ENCODE measurements at places on chromosomes 11 and 22.

DNA sequence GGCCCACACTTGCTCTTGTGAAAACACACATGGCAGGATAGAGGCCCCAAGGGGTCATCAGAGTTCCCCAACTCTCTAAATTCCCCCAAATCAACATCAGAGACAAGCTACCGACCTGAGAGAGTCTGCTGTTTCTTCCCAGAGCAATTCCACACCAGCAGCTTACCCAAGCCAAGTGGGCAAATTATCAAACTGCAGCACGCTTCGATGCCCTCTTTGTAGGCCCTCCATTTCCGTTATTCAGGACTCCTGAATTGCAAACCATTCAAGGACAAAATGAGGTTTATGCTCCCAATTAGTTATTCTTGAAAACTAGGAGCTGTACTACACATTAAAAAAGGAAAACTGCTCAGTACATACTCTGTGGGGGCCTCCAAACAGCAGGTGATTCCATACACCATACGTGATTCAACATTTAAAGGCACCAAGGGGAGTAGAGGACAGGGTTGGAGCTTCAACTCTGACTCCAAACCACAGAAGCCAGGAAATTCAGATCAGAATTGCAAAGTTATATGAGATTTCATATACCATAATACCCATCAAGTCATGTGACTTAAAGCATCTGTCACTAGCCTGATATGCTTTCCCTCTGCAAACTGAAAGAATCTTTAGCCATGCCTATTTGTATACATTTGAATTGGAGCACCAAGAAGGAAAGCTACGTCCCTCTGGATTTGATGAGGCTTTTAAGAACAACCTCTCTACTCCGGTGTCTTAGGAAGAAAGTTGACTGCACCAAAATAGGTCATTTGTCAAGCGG lies 234.8 kb downstream of the CADM1 start:
- peak; percentile 64 for DNase-seq

DNA sequence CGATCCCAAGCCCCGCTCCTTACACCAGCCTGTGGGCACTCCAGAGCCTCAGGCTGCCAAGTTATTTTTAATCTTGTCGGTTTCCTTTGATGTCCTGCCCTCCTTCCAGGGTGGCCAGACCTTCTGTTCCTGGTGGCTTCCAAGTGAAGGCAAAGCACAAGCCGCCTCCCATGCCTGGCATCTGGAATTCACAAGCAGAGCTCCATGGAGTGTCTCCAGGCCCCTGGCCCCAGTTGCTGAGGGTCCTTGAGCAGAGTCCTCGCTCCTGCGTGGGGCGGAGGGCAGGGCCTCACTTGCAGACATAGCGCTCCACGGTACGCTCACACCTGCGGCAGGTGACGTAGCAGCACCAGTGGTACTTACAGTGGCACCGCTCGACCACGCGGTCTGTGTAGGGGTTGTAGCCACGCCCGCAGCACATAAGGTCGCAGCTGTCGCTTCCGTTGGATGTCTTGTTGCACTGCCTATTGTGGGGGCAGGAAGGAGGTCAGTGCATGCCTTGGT lies 19.5 kb downstream of the WNT11 start:
- DNase-seq, result no peak

DNA sequence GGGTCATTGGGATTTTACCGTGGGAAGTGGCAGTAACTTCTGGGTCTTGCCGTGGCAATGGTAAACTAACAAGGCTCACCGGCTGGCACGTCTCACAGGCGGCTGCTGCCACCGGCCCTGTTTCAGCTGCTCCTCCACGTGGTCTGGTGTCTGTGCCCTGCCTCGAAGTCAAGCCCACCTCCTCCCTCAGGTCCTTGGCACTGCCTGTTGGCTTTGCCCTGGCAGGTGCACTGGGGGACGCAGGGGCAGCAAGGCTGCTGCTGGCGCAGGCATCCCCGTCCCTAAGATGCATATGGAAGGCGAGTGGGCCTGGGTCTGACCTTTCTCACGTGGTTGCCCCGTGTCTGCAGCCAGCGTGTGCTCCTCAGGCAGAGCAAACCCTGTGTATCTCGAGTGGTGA lies 783.6 kb downstream of the BRD1 start:
- DNase-seq, result no peak

DNA sequence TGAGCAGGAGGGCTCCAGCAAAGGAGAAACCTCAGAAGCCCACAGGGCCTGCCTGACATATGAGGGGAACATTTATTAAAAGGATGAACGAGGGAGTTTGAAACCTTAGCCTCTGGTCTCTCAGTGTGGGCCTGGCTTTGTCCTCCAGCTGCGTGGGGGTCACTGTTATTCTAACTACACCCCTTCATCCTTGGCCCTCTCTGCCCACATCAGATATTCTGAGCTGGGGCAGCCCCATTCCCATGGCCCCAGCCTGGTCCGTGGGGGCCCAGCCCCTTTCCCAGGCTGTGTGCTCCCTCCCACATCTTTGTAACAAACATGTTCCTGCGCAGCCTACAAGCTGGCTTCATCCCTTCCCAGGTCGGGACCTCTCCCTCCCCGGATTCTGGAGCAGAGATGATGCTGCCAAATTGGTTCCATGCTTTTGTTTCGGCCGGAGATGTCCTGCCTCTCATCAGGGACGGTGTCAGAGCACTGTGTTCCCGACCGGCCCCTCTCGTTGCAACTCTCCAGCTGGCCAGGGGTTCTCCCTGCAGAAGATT lies 4.0 kb downstream of the FXYD6 start:
- DNase-seq, result no peak

GRCh38 chr22:37396488-37397084 lies 30.7 kb downstream of the ELFN2 start:
- DNase-seq, result no peak

- DNase-seq, result no peak
Measured at GRCh38 chr11:65438257-65439151, 15.9 kb downstream of the NEAT1 start.

GRCh38 chr11:112156956-112157766 lies 6.7 kb downstream of the IL18 start:
- no peak for DNase-seq

DNA sequence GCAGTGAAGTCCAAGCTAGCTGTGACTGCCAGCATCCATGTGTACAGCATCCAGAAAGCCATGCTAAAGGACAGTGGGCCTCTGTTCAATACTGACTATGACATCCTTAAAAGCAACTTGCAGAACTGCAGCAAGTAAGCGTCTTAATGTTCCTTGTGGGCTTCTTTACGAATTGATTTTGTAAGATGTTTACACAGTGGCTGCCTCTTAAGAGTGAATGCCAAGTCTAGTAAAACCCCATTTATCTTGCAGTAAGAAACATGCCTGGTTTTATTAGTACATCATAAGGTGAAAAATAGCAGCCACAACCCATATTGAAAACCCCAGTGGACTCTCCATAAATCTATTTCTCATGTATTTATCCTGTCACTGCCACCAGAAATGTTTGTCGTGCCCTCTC lies 20.5 kb downstream of the POLD3 start:
- no peak for DNase-seq

DNA sequence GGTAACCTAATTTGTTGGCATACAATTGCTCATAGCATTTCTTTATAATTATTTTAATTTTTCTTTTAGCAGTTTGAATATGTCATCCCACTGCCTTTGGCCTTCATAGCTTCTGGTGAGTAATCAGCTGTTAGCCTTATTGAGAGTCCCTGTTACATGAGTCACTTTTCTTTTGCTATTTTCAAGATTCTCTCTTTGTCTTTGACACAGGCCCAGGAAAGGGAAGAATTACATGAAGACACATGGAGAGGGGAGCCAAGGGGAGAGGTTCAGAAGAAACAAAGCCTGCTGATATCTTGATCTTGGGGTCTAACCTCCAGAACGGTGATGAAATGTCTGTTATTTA lies 418.2 kb downstream of the METTL15 start:
- no peak for DNase-seq

- DNase-seq, result no peak
Measured at GRCh38 chr11:116860303-116860702, 22.9 kb upstream of the APOA1 start.

GRCh38 chr22:41638124-41638523 lies 17.0 kb downstream of the XRCC6 start:
- no peak for DNase-seq

GRCh38 chr22:43330178-43331068 lies 12.7 kb downstream of the SCUBE1 start:
- DNase-seq, result no peak

GRCh38 chr11:1557904-1558774 lies 13.9 kb downstream of the DUSP8 start:
- DNase-seq, result no peak

DNA sequence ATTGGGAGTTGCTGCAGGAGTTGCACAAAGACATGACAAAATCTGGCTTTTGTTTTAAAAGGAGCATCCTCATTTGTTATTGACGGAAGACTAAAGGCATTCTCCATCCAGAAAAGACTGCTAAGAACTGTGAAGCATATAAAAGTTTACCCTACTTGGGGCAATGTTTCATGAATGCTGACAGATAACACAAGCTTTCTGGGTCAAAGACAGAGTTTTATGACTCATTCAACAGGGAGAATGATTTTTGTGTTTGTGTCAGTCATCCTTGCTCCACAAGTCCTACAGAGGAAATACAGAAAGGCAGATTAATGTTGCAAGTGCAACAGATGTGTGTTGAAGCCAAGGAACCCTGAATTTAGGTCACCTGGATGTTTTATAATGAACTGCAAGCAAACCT lies 2.5 kb downstream of the GLYATL1 start:
- no peak for DNase-seq

GRCh38 chr11:104522123-104522522 lies 358.2 kb upstream of the PDGFD start:
- DNase-seq, result no peak

- no peak for DNase-seq
Measured at GRCh38 chr11:520428-521176, 13.6 kb upstream of the RNH1 start.

DNA sequence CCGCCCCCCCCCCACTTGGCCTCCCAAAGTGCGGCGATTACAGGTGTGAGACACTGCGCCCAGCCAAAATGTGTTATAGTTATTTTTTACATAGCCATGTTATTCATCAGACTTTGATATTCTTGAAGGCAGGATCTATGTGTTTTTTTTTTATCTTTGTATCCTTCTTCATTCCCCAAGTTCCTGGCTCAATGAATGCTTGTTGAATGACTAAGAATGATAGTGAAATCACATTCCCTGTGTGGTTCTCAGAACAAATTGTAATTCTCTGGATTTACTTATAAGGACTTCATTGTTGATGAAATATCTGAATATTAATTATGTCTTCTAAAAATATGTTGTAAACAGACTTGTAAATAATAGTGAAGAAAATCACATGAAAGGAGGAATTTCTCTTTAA lies 33.5 kb downstream of the MMP7 start:
- DNase-seq, result no peak

- peak; percentile 82 for DNase-seq
Measured at GRCh38 chr11:67262731-67263675, 3.3 kb upstream of the GRK2 start.

GRCh38 chr22:30742291-30743256 lies 47.9 kb downstream of the OSBP2 start:
- no peak for DNase-seq

DNA sequence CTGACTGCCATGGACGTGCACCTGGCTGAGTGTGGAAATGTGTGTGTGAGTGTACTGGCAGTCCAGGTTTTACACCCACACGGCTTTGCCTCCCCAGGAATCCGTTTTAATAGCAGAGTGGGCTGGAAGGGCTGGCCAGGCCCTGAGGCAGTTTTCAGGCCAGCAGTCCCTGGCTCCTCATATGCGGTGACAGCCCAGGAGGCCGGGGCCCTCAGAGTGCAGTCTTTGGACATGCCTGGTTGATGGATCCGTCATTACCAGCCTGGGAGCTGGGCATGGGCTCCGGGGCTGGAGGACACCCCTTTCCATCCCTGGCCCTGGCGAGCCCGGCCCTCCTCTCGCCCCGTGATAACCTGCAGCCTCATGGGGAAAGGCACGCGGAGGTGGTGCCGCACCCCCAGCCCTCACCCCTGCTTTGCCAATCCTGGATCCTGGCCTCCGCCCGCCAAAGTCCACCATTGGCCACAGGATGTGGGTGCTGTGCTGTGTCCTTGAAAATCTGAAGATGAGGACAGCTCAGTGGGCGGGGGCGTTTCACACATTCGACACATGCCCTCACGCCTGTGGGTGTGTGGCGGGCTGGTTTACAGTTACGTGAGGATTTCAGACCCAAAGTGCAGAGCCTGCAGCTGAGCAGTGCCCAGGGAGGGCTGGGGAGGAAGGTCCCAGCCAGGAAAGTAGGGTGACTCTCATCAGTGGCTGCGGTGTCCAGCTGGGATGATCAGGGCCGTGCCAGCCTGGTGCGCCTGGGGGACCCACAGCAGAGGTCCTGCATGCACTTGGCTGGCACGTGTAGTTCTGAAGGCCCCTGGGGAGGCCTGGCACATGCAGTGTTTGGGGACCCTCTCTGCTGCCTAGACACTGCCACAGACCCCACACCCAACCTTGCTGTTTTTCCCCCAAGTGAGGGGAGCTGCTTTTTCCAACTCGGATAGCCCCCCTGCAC lies 55.1 kb downstream of the RTN4R start:
- DNase-seq, result no peak

DNA sequence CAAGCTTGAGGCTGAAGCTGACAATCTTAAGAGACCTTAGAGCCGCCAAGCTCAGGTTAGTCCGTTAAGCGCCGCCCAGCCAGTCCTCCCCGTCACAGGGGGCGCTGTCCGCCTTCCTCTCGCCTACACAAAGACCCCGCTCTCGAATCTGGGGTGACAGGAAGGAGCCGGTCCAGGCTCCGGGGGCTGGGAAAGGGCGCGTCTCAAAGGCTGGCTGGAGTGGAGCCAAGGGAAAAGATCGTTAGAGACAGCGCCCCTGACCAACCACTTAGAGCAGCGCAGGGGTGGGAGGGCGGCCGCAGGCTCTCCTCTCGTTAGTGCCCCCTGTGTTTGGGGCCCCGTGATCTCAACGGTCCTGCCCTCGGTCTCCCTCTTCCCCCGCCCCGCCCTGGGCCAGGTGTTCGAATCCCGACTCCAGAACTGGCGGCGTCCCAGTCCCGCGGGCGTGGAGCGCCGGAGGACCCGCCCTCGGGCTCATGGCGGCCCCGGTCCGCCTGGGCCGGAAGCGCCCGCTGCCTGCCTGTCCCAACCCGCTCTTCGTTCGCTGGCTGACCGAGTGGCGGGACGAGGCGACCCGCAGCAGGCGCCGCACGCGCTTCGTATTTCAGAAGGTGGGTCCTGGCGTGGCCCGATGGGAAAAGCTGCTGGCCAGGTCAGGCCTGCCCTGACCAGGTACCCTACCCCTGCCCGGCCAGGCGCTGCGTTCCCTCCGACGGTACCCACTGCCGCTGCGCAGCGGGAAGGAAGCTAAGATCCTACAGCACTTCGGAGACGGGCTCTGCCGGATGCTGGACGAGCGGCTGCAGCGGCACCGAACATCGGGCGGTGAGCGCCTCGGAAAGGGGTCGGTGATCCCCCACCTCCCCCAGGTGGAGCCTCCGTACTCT lies at the start of gene MUS81:
Gene MUS81 (plus strand): TSS at position 156 of the 887 bp plus-strand sequence. CDS start 321 bp downstream, at position 477.
- peak; percentile 98 for DNase-seq

DNA sequence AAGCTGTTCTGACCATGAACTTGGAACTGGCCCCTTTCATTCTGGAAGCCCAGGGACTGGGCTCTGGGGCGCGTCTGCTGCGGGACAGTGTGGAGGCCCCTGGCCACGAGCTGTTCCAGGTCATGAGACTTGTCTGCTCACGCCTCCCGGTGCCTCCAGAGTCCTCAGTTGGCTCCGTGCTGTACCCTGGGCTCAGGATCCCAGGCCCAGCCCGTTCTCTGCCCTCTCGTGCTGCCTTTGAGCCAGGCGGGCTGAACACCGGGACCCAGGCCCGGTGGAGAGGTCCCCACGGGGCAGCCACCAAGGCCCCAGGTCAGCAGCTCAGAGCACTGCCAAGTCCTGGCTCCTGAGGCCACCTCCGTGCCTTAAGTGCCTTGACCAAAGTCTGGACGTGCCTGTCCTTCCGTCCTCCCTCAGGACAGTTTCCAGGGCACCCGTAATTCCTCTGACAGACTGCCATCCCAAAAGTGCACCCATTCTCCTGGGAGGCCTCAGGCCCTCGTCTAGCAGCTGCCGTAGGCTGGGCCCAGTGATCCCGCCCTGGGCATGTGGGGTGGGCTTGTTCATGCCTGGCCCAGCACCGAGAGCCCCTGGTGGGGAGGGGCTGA lies 36.3 kb upstream of the PPARA start:
- DNase-seq, result no peak

All from retina (tissue), 1 donor.